ENCODE measurements at places on chromosomes 1 and 21. TPM values are rescaled to one million over a fixed set of nuclear protein-coding genes. Genes with fewer than 3 reads are reported as not detected.

Gene THEM5
- total RNA-seq: not detected

DNA sequence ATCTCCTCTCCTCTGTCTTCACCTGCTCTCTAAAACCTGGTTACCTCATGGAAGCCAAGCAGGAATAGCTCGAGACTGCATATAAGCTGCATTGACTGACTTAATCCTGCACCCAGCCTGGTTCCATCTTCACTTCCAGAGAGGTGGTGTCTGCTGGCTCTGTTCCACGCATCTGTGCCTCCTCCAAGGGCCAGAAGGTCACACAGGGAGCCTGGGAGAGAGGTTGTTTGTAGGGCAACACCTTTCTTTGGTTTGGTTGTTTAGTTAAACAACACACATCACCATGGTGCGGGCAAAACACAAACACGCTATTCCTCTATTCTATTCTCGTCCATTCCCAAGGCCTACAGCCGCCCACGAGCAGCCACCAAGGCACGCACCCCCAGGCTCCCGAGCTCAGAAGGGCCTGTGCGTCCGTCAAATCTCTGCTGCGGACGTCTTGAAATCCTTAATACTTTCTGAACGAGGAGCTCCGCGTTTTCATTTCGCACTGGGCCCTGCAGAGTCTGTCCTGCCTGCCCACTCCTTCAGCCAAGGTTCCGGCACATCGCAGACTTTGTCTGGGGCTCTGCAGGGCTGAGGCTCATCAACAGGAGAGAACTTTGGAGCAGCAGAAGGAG lies 116.2 kb downstream of the RIPK4 start:
- DNase-seq: no peak

DNA sequence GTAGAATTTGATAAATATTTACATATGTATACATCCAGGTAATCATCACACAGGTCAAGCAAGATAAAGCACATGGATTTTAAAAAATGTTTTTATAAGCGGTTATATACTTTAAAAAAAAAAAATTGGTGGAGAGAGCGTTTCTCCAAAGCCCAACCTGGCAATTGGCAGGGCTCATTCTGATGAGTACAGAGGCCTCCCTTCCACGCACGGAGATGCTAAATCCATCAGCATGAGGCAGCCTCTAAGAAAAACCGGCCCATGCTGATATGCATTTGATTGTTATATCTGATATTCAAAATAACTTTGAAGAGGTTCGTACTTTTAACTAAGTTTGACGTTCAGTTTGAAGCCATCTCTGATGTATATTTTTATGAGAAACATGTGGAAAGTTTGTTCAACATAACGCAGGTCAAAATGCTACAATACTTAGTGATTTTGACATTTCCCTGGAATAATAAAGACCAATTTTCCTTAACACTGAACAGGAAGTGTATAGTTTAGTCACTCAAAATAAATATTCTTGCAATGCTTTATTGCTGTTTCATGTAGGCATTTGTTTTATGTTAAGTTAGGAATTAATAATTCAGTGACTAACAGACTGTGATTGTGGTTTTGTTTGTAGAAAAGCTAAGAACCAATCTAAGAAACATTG lies 151.7 kb downstream of the NR5A2 start:
- DNase-seq: no peak

DNA sequence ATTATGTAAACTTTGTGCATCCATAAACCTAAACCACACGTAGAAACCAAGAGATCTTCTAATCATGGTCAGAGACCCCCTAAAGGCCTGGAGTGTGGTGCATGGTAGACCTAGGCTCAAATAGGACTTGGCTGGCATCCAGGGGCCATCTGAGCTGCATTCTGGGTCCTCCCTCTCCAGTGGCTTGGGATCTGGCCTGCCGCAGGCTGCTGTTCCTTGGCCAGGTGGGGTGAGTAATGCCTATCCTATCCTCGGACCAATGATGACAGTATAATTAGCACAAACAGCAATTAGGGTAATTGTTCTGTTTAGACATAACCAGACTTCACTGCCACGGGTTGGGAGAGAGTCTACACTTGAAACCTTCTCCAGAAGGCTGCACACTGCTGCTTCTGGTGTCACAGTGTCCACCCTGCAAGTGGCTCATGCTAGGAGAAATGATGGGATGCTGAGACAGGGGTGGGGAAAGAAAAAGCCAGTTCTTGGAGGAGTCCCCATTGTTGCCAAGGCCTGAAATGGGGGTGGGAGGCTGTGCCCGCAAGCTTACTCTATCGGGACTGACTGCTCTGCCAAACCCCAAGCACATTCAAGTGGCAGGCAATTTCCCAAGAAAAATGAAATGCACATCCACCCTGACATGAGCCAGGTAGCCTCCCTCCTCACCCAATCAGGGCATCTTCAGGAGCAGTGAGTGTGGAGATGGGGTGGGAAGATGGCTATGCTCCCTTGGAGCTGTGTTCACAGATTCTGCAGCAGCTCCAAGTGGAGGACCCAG lies 12.5 kb upstream of the PKP1 start:
- no peak for DNase-seq

DNA sequence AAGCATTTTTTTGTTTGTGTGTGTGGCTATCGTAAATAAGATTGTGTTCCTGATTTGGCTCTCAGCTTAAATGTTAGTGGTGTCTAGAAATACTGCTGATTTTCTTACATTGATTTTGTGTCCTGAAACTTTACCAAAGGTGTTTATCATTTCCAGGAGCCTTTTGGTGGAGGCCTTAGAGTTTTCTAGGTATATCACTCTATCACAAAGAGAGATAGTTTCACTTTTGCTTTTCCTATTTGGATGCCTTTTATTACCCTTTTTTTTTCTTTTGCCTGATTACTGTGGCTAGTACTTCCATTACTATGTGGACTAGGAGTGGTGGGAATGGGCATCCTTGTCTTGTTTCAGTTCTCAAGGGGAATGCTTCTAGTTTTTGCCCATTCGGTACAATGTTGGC lies 109.6 kb downstream of the S1PR1 start:
- DNase-seq: peak; percentile 11

- no peak for DNase-seq
Measured at GRCh38 chr1:41559331-41559730, 74.8 kb upstream of the EDN2 start.

Gene TDRKH
- 2.1 TPM for total RNA-seq
